T-cell (primary cell): ENCODE measurements at places on chromosomes 6 and 20. TPM values are rescaled to one million over a fixed set of nuclear protein-coding genes. Genes with fewer than 3 reads are reported as not detected.

DNA sequence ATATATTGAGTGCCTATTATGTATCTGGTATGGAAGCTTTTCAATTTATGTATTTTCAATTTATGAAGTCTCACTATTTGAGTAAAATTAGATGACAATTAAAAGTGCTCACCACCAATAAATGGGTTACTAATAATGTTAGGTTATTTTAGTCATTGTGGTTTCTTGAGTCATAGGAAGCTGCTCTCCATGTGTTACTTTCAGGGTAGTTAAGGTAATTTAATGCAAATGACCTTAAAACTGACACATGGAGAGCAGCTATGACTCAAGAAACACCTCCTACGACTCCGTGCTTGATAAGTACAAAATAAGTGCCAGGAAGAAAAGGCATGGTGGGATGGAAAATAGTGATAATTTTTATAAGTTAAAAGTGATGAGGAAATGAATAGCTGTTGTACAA, 16.5 kb upstream of the TINAG start:
- no peak overlapping the region for H3K4me3 ChIP-seq
- H3K27ac ChIP-seq, result no peak overlapping the region
- H3K36me3 ChIP-seq, result no peaks in the 10 kb centered on the region
- no peaks in the 10 kb centered on the region for H3K4me1 ChIP-seq

- H3K4me3 ChIP-seq, result no peak overlapping the region
- DNase-seq, result no peak
- H3K27ac ChIP-seq, result no peak overlapping the region
- peaks cover 36% of the 10 kb centered on the region for H3K27me3 ChIP-seq
- H3K4me1 ChIP-seq, result no peaks in the 10 kb centered on the region
Observed at GRCh38 chr20:2261046-2261485, 34.7 kb upstream of the TGM3 start.

GRCh38 chr20:64048402-64049044, 916 bp downstream of the SOX18 start:
- no peak overlapping the region for H3K27ac ChIP-seq
- H3K36me3 ChIP-seq, result no peaks in the 10 kb centered on the region
- H3K4me3 ChIP-seq, result no peak overlapping the region
- peaks cover 9% of the 10 kb centered on the region for H3K4me1 ChIP-seq
- no peak for DNase-seq

- H3K27me3 ChIP-seq, result peaks cover 8% of the 10 kb centered on the region
- no peak overlapping the region for H3K4me3 ChIP-seq
- DNase-seq, result no peak
- no peaks in the 10 kb centered on the region for H3K36me3 ChIP-seq
Observed at GRCh38 chr6:75084872-75085381, 120.9 kb downstream of the COL12A1 start.

GRCh38 chr6:122007339-122007738, 392.1 kb upstream of the HSF2 start:
- no peaks in the 10 kb centered on the region for H3K4me1 ChIP-seq
- H3K27ac ChIP-seq, result no peak overlapping the region
- H3K4me3 ChIP-seq, result no peak overlapping the region
- no peaks in the 10 kb centered on the region for H3K27me3 ChIP-seq

GRCh38 chr20:4020256-4020655, 4.9 kb upstream of the RNF24 start:
- DNase-seq, result no peak
- H3K4me1 ChIP-seq, result peaks cover 2% of the 10 kb centered on the region
- no peak overlapping the region for H3K4me3 ChIP-seq
- peaks cover 16% of the 10 kb centered on the region for H3K27me3 ChIP-seq

PLEKHG1 gene
- total RNA-seq, result 18.4 TPM

TP53TG5 gene
- 0.10 TPM for total RNA-seq

SPACA1 gene
- total RNA-seq, result not detected

ENPP4 gene
- total RNA-seq, result 6.3 TPM
